ENCODE measurements at places on chromosomes 4 and X.

GRCh38 chr4:7105276-7105675 lies 37.4 kb upstream of the GRPEL1 start:
- no peak for DNase-seq

DNA sequence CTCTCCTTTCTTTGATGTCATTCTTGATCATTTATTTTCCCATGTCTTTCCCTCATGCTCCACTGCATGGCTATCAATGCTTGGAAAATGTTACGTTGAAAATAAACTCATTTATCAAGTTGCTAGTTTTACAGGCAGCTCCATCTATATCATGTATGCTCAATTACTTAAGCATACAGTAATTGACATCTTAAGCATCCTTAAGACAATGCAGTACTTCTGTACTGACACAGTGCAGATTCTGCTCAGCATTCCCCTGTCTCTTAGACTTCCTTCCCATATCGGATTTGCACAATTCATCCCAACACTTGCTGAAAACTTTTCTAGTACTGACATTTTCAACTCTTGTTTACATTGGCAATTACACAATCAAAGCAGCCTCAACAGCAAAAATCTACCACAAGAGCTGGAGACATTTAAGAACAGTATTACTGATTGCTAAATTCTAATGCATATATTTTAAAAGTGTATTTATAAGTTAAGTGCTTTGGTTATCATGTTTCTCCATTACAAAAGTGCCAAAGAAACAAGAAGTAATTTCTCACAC lies 165.6 kb downstream of the ATP10D start:
- no peak for DNase-seq

DNA sequence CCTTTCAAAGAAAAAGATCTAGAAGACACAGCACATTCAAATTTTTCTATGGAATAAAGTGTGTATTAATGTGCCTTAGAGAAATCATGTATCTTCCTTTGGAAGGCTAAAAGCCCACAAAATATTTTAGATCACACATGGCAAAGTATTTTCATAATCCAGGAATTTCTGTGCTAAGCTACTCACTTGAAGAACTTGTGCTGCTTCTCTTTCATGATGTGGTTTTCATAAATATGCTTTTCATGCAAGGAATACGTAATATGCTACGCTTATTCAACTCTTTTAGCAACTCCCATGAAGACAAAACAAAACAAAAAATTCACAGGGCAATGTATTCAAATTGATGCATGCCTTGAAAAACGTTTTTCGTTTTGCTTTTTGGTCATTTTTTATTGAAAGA lies 125.6 kb downstream of the ARHGAP24 start:
- no peak for DNase-seq

DNA sequence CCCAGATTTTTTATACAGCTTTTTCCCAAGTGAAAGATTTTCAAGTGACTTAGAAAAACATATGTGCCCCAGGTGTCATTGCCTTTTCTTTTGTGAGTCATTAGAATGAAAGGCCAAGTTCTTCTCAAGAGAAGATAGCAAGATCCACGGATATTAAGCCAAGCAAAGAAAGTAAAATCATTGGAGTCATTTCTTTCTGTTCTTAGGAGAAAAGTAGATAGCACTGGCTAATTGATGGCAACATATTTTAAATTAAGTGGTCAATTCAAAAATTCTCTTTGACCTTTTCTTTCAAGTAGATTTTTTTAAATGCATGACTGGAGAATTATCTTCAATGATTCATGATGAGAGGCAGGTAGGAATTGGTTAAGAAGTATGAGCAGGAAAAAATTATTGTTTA lies 94.4 kb downstream of the HHIP start:
- DNase-seq: no peak

DNA sequence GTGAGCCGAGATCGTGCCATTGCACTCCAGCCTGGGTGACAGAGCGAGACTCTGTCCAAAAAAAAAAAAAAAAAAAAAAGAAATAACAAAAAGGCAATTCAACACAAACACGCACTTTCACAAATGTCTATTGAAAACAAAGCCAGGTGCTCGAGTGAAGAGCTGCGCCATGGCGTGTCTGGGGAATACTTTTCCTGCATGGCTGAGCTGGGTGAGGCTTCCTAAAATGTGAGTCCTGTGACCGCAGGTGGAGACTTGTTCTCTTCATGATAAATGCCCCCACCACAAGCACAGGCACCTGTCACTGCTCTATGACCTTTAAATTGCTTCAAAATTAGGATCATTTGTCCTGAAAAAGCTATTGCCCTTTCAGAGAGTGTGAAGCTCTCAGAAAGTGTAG lies 4.0 kb upstream of the ABLIM2 start:
- no peak for DNase-seq

DNA sequence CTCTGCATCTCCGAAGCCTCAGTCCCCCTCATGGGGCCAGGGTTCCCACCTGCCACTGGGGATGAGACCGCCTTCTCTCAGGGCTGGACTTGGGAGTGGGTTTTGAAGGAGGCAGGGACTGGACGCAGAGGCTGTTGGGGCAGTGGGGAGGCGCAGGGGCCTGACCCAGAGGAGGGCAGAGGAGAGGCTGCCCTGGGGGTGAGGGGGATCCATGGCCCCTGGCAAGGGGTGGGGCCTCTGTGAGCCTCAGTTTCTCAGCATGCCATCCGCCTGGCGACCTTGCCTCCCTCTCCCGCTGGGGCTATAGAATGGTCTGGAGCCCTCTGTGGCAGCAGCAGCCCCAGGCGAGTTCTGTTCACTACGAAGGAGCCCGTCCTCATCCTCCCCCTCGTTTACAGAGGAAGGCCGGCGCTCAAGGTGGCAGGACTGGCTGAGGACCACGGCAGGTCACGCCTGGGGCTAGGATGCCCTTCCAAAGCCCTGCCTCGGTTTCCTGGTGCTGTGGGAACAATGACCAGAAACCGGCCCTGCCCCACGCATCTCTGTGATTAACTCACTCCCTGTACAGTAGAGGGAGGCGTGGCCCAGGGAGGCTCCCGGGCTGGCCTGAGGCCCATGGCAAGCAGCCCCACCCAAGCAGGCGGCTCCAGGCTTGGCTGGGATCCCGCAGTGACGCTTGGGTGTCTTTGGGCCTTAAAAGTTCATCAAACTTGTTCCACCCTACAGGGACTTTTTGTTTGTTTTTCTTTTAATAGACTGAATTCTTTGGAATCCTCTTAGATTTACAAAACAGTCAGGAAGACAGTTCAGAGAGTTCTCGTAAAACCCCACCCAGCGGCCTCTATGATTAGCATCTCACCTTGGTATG lies 16.0 kb upstream of the SH3TC1 start:
- no peak for DNase-seq

DNA sequence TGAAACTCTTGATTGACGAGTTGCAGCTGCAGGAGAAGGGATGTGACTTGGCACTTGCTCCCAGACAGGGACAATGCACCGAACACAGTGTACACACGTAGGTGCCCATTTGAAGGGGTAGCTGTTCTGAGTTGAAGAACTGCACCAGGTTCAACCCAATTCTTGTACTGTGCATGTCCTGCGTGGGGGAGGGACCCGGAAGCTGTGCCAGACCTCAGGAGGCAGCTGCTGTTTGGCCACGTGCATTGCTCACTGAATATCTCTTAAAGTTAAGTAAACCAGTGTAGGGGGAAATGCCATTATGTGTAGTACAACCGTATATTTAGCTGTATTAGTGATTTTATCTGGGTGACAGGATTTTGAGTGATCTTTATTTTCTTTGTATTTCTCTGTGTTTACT lies 12.0 kb upstream of the RBBP7 start:
- no peak for DNase-seq

- DNase-seq: no peak
These were observed 145.9 kb upstream of the ZFP42 start for GRCh38 chr4:187849556-187850225.

DNA sequence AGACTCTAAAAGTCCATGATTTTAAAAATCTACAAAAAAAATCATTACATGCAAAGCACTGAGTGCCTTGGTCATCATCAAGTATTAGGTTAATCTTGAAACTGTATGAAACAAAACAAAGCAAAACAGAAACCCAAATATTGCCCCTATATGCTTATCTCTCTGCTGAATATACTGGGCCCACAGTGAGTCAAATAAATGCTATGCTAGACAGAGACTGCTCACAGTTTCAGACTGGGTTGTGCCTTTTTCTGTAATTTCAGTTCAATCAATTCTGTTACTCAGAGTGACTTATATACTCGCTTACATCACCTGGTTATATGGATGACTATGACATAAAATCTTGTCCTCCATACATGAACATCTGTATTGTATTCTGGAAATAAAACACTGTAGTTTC lies 257.1 kb upstream of the ACTRT1 start:
- DNase-seq: no peak

- DNase-seq: no peak
These were observed 29.5 kb downstream of the PF4 start for GRCh38 chr4:73952352-73952751.

- DNase-seq: no peak
These were observed 209.8 kb upstream of the NR3C2 start for GRCh38 chr4:148651991-148652390.

DNA sequence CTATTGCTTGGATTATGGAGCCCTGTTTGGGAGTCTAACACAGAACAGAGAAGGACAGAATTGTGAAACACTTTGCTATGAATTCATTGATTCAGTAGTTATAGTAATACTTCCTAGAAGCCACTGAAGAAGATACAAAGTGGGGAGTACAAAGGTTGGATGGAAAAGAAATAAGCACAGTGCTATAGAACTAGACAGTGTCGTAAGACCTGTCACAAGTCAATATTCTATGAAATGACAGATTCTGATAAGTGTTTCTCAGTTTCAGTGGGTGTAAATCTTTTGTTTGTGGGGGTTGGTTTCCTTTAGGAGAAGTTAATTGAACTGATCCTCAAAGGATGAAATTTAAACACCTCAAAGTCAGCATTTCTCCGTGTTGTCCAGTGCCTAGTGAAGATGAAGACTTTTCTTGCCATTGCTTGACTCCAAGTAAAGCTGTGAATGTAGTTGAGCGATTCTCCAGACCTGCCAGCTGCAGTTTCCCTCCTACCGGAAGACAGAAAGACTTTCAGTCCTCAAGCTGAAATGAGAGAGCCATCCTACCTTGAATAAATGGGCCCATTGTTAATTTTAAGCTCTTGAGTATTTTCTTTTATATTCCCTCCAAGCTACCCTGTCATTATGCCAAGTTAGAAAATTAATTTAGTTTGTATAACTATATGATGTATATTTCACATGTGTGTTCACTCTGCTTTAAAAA lies 7.9 kb downstream of the PDLIM5 start:
- DNase-seq: no peak

DNA sequence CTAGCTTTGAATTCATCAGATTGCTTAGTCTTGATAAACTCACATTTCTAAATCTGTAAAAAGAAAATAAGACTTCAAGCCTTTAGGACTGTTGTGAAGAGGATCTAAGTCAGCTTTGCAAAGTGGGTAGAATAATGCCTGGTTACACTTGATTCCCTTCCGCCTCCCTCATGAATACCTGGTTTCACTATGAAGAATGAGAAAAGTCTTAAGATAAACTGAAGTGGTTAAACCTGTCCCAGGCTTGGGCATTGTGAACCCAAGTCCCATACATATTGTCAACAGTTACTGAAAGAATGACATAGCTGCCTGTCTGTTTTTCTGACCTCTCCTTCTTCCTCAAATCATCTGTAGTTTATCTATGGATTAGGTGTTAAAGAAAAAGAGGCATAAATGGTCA lies 16.7 kb upstream of the GBA3 start:
- DNase-seq: no peak

DNA sequence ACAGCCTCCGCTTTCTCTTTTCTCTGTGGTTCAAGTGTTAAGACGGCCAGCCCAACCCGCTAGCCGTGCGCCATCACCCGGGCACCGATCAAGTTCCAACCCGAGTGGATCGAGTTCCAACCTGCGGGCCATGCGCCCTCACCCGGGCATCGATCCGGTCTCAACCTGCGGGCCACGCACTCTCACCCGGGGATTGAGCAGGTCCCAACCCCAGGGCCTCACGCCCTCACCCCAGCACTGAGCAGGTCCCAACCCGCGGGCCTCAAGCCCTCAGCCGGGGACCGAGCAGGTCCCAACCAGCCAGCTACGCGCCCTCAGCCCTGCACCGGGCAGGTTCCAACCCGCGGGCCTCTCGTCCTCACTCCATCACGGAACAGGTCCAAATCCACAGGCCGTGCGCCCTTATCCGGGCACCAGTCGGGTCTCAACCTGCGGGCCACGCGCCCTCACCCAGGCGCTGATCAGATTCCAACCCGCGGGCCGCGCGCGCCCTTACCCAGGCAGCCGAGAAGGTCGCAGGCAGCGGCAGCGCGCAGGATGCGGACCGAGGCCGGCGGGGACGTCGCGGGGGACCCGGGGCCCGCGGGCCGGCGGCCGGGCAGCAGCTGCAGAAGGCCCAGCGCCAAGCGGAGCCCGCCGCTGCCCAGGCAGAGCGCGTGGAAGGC lies 443 bp downstream of the GPR143 start:
- no peak for DNase-seq

DNA sequence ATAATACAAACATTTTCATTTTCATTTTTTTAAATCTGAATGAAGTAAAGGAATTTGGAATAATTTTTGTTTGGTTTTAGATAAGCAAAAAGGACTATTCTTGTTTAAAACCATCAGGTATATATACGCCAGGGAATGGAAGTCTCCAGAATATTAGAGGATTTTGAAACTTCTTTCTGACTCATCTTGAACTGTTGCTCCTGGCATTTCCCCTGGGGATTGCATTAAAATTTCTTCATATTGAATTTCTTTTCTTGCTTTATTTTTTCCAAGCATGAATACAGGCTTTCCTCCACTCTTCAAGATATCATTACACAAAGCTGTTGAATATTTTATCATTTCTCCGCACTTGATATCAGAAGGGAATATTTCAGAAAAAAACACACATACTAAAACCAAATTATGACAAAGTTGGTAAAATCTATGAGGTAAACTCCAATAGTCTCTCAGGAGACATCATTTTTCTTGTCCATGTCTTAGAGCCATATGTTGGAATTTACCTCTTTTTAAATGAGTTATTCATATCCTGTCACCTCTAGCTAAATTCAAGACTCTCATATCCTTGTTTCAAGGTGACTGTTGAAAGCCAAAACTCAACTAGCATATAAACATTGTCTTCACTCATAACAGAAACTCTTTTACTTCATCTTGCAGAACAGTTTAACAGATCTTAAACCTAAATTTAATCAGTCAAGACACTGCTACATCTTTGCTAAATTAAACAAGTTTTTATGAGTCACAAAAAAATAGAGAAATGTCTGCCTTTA lies 20.7 kb upstream of the CSN1S1 start:
- DNase-seq: no peak

All from amygdala (tissue), 56 donors.